ENCODE measurements at places on chromosomes 4 and X.

DNA sequence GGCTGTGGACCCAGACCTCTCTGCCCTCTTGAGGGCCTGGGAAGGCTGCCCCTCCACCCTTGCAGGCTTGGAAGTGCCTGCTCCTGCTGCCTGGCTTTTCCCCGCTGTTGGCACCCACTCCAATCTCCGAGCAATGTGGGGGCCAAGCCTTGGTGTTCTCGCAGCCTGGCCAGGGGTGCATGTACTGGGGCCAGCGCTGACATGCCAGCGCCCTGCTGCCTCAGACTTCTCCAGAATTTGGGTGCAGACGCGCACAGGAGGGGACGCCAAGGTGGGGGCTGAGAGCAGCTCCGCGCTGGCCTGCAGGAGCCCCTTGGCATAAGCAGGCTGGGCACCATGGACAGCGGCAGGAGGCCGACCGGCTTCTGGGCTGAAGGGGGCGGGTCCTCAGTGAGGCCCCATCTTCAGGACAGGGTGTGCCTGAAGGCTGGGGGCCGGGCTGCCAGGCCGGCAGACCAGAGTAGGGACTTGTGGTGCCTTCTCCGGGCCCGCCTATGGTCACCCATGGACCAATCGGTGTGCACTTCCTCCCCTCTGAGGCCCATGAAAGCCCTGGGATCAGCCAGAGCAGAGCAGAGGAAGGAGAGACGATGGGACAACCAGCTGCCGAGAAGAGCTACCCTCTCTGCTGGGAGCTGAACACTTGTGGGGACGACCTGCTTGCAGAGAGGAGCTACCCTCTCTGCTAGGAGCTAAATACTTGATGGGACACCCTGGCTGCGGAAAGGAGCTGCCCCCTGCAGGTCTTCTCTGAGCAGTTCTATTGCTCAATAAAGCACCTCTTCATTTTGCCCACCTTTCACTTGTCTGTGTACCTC lies 118.3 kb downstream of the DNAAF6 start:
- DNase-seq = peak; percentile 90

DNA sequence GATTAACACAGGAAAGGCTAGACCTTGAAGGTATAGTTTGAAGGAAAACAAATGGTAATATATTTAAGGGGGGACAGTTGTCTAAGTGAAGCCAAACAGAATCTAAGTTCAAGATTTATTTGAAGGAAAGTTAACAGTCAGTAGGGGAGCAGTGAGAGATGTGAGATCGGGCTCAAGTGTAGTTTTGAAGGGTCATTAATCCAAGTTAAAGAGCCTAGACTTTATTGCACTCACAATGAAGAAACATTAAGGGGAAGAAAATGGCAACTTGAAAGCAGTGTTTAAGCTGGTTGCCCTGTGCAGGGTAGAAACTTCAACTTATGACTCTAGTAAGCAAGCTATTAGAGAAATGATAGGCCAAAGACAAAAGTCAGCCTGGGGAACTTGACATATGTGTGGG lies 1952.2 kb downstream of the PCDH7 start:
- DNase-seq = no peak

GRCh38 chr4:158873795-158874401 lies 105.1 kb downstream of the FNIP2 start:
- DNase-seq = no peak

DNA sequence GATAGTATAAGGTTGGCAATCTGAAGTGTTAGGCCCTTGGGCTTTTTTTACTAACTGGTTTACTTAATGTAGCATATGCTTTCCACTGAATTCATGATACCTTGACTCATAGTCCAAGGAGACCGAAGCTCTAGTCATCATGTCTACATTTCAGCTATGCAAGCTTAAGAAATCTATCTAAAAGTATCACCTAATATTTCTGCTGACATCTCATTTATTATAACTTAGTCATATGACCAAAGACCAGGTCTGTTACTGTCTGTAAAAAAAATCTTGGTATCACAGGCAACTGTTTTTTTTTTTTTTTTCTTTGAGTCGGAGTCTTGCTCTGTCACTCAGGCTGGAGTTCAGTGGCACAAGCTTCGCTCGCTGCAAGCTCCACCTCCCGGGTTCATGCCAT lies 814.0 kb upstream of the NDST4 start:
- no peak for DNase-seq

- DNase-seq = no peak
These were observed 1.8 kb downstream of the MED28 start for GRCh38 chr4:17616283-17616682.
